GM12864 (cell line): ENCODE measurements at places on chromosomes 3 and 15.

DNA sequence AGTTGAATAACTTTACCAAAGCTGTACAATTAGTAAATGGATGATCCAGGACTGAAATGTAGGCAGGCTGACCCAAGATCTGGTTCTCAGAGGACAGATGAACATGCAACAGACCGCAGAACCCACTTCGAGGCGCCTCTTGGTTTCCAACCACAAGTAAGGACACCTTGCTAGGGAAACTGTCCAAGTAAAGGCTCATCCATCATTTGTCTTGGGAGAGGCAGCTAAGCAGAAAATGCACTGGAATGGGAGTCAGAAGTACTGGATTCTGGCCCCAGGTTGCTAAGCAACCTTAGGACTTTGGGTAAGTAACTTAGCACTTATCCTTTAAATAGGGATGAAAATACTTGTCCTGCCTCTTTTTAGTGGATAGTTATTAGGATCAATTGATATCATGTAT, 366.3 kb upstream of the LRRC3B start:
- DNase-seq, result no peak

GRCh38 chr15:83100097-83100646, 7.3 kb upstream of the TM6SF1 start:
- no peak for DNase-seq

DNA sequence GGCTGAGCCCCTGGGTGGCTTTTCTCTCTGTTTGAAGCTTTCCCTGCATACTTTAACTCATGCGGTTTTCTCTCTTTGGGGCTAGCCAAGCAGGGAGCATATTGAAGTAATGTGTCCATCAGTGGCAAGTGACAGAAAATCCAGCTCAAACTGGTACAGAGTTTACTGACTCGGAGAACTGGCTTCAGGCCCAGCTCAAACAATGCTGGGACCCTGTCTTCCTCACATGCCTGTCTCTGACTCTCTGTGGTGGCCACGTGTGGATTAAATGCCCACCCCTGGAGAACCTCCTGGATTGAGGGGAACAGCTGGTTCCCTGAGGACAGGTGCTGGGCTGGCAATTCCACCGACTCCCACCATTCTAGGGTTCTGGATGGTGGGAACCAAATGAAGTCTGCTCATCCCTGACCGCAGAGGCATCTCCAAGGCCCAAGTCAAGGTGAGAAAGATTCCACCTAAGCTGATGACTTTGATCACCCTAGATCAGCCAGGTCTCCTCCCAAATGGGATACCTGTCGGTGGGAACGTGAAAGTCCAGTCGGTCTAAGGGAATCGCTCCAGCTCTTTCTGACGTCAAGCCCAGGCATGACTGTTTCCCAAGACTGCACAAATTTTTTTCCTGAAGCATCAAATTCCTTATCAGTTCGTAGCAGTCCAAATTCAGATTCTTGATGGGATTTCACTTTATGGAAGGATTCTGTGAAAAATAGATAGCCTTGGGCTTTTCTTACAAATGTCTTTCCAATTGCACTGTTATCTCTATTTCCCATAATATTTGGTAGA, 16.3 kb upstream of the HDAC11 start:
- DNase-seq, result no peak

DNA sequence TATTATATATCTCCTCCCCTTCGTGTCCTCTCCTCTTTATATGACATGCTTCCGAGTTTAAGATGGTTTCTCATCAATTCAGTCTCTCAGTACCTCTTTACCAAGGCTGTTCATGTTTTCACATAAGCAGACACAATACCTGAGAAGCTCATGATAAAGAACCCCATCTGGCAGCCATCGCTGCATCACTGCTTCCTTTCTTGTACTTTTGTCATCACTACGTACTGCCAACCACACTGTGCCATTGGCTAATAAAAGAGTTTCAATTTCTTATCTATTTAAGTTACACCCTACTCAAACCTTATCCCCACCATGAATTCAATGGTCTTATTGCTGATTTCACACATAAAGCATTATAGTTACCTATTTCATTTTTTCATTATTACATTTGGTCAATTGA, 484.7 kb upstream of the CNTN4 start:
- DNase-seq, result no peak

DNA sequence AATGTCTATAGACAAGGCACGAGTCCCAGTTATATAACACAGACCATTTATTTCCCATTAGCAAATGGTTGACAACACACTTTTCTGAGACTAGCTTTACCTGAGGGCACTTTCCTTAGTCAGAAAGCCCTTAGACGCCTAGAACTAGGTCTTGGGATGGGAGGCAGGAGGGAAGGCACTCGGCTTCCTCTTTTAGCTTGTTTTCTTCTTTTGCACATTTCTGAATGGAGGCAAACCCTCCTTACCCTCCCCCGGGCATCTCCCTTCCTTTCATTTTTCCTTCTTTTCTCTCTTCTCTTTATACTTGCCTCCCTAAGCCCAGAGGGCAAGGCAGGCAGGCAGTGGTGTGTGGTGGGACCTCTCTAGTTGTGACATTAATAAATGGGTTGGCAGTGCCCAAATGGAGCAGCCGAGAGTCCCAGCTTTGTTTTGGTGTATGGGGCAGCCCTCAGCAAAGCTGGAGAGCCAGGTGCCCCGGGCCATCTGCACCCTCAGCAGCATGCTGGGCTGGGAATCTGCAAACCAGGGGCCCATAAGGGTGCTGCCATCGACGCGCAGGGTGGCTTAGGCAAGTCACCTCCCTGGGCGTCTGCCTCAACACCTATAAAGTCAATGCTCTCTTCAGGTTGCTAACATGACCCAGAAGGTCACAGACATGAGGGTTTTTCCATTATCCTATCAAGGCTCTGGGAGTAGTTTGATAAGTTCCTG, 21.1 kb upstream of the BCL2L10 start:
- no peak for DNase-seq

- DNase-seq, result no peak
These were observed 319.3 kb upstream of the GBE1 start for GRCh38 chr3:82080792-82081191.

GRCh38 chr15:25730918-25731317, 132.2 kb downstream of the ATP10A start:
- no peak for DNase-seq

- no peak for DNase-seq
These were observed 399.7 kb upstream of the NR2F2 start for GRCh38 chr15:95930659-95931375.

DNA sequence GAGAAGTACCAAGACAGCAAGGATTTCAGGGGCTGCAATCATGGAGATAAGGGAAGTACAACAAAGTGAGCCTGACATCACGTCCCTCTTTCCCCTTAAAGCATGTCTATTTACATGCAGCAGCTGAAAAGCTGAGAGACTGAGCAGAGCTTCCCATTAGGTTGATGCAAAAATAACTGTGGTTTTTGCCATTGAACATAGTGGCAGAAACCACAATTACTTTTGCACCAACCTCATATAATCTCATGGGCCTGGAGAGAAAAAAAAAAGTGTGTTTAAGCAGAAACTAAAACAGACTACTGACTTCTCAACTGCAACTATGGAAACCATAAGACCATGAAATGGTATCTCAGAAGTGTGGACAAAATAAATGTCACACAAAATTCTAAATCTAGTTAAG, 48.3 kb downstream of the CCDC12 start:
- DNase-seq, result peak; percentile 70

GRCh38 chr15:41543521-41543870, 561 bp downstream of the RPAP1 start:
- no peak for DNase-seq

DNA sequence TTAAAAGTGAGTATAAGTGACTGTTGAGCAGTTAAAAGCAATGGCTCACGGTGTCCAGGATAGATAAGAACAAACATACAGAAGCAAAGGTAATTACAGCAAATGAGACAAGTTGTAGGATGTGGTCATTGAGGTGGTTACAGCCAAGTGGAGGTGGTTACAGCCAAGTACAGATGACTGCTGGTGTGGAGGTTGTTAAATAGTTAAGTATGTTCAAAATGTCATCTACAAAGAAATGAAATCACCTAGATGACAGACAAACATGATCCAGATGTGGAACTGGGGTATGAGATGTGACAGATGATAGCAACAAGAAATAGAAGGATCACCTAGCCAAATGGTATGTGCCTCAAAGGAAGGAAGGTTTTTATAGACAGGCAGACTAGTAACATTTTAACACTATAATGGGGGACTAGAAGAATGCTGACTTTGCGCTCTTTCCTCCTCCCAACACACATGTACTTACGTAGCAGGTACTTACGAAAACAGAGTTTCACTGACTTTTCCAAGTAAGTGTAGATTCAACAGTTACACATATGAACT, 6.8 kb upstream of the ANKRD28 start:
- DNase-seq, result no peak

DNA sequence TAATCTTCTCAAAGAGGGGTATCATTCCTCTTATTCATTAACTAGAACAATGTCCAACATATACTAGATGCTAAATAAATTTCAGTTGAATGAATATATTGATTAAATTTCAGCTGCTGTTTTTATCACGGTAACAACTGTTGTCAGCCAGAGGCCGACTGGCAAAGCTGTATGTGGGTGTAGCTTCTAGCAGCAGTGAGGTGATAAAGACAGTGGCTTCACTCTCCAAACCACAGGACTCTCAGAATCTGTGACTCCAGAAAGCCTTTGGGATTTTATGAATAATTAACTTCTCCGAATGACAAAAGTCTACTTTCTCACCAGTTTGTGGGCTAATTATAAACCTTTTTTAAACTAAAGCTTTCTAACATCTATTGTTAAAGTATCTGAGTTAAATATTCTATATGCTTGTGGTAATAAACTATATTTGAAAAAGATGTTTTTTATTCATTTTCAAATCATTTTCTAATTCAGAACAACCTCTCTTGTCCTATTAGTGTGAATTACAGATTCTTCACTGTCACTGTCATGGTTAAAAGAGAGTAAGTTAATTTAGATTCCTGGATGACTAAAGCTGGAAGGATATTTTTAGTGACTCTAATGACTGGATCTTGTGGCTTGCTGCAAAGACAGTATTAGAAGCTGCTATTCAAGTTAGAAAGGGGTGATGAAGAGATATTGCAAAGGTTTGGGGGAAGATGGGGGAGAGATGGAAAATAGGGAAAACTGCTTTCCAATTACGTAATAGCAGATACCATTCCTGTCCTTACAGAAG, 796.4 kb upstream of the ARPP21 start:
- DNase-seq, result no peak

- no peak for DNase-seq
These were observed 9.2 kb upstream of the SPRED1 start for GRCh38 chr15:38243278-38244055.

- DNase-seq, result peak; percentile 38
These were observed 374.1 kb downstream of the EFHB start for GRCh38 chr3:19559724-19560442.

DNA sequence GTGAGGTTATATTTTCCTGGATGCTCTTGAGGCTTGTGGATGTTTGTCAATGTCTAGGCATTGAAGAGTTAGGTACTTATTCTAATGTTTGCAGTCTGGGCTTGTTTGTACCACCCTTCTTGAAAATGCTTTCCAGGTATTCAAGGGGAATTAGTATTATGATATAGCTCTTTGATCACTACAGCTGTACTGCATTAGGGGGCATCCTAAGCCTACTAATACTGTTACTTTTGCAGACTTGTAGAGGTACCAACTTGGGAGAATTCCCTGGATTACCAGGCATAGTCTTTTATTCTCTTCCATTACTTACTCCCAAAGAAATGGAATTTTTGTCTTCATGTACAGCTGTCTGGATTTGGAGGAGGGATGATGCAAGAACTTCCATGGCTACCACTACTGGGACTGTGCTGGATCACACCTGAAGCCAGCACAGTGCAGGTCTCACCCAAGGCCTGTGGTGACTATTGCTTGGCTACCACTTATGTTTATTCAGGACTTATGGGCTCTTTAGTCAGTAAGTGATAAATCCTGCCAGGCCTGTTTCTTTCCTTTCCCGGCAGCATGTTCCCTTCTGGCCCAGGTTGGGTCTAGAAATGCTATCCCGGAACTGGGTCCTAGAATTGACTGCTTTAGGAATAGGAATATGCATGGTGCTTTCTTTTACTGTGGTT, 402.9 kb downstream of the IL20RB start:
- DNase-seq, result no peak

- no peak for DNase-seq
These were observed 152.4 kb downstream of the EBLN2 start for GRCh38 chr3:73213896-73214295.

- no peak for DNase-seq
These were observed 3.1 kb upstream of the TMCO5A start for GRCh38 chr15:37931321-37931720.

DNA sequence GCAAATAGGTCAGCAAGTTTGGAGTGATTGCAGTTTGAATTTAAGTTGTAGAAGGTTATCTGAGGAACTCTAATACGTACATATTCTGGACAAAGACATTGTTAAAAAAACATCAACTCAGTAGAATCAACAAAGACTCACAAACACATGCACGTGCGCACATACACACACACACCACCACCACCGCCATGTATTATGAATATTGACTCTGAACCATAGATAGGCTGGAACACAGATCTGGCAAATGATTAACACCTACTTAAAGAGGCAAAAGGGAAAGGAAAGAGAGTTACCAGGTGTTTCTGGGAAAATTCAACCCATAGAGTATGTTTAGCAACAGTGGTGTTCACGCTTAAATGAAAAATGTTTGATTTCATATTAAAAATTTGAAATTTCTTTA, 334.2 kb upstream of the ALCAM start:
- DNase-seq, result no peak

GRCh38 chr15:32843219-32843815, 125.5 kb downstream of the GREM1 start:
- DNase-seq, result no peak

- no peak for DNase-seq
These were observed 8.0 kb downstream of the TRAK1 start for GRCh38 chr3:42099020-42099765.

GRCh38 chr3:71042759-71043158, 540.8 kb downstream of the FOXP1 start:
- no peak for DNase-seq

- DNase-seq, result no peak
These were observed 55.4 kb downstream of the MAGEF1 start for GRCh38 chr3:184656458-184656828.

DNA sequence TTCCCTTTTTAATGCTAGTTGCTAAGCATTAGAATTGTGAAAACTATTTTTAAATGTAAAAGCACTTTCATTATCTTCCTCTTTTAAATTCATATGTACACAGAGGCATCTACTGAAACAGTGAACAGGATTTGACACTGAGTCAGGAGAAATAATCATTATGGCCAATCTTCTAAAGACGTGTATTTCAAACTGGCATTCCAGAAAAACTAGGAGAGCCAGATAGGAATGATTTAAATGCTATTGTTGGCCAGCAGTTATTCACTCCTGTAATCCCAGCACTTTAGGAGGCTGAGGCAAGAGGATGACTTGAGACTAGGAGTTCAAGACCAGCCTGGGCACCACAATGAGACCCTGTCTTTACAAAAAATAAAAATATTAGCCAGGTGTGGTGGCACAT, 67.6 kb upstream of the RAP2B start:
- no peak for DNase-seq

- DNase-seq, result no peak
These were observed 162.0 kb downstream of the CHSY1 start for GRCh38 chr15:101089579-101090427.

GRCh38 chr3:165642761-165643420, 194.3 kb downstream of the BCHE start:
- DNase-seq, result no peak
